Stimulated activated CD8-positive, alpha-beta memory T cell treated with anti-CD3 and anti-CD28 coated beads, Interleukin-4, amount 100 ng/mL, for 1 hour (primary cell): ENCODE measurements at places on chromosomes 7 and 10.

DNA sequence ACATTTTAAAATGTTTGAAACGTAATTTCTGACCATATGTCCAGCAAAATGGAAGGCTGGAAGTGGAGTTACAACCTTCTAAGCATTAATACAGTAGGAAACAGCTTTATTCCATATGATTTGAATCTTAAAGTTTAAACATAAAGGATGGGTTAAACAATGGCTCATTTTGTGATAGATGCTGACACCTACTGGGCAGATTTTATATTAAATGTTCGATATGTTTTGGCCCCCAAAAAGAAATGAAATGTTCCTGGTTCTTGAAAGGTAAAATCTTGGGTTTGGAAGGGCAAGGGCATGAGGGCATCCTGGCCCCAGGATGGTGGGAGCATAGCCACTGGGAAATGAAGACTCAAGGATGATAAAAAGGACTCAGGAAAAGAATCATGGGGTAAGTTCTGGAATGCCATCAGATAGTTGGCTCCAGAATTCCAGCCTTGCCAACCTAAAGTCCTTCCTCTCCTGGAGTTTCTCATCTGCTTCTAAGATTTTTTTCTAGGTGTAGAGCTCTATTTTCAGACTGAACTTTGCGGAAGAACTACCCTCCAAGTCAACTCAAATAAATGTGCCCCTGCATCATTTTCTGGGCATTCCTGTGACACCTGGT, 34.6 kb upstream of the SLC35G1 start:
- no peak for DNase-seq

DNA sequence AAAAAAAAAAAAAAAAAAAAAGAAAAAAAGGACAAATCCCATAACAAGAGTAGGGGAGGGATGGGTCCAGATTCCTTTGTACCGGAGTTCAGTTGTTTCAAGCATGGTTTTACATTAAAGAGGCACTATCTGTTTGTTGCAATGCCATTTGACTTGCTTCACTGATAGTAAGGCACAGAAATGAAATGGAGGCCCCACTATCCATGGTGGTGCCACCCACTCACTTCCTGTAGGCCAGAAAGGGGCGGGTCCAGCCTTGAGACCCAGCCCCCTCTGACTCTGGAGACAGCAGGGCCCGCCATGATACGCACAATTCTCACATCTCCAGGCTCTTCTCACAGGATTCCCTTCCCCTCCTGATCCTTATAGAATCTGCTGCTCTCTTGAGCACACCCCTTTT, 100.0 kb downstream of the CLEC2L start:
- no peak for DNase-seq

- peak; percentile 66 for DNase-seq
Measured at GRCh38 chr10:71812016-71812912, 38.8 kb downstream of the PSAP start.

DNA sequence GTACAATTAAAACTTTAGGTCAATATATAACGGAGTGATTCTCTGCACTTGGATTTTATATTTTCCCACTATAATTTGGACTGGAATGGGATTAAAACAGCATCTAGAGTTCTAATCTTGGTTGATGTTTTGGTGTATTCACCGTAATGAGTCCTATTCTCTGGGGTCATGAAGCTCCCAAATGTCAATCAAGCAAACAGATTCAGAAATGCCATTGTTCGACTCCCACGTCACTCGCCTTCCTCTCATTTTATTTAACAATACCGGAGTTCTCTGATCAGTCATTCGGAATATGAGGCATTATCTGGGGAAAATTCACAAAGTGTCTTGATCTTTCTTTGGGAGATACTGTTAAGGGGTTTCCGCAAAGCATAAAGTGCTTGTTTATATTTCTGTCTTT, 26.5 kb downstream of the SKIDA1 start:
- DNase-seq: no peak

GRCh38 chr7:34163956-34164355, 258.6 kb downstream of the BMPER start:
- no peak for DNase-seq

- DNase-seq: no peak
Measured at GRCh38 chr7:27148031-27148755, 619 bp upstream of the HOXA6 start.

DNA sequence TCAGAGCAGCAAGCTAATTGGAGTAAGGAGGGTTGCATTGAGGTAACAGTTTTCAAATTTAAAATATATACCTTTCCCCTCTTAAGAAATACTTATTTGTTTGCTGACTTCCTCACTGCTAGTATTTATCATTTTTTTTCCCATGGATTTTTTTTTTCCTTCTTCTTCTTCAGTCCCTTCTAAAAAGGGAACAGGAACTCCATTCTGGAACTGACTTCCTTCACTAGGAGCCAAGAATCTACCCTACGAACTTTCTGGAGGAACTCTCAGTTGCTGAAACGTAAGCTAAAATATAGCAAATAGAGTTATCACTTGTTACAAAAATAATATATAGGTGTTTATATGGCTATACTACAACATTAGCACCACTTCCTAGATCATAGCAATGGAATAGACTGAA, 95.4 kb downstream of the HGF start:
- no peak for DNase-seq

- DNase-seq: no peak
Measured at GRCh38 chr7:22675917-22676343, 51.1 kb upstream of the IL6 start.
